ENCODE measurements at places on chromosomes 16 and 17. TPM values are rescaled to one million over a fixed set of nuclear protein-coding genes. Genes with fewer than 3 reads are reported as not detected.

DNA sequence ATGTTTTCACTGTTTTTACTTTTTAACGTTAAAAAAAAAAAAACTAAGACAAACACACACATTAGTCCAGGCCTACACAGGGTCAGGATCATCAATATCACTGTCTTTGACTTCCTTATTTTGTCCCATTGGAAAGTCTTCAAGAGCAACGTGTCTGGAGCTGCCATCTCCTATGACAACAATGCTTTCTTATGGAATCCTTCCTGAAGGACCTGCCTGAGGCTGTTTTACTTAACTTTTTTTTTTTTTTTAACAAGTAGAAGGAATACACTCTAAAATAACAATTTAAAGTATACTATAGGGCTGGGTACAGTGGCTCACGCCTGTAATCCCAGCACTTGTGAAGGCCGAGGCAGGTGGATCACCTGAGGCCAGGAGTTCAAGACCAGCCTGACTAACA, 71.8 kb upstream of the BCAR1 start:
- no peaks in the 10 kb centered on the region for H3K27me3 ChIP-seq
- H3K4me3 ChIP-seq, result no peak overlapping the region
- no peak for DNase-seq
- H3K27ac ChIP-seq, result no peak overlapping the region
- no peaks in the 10 kb centered on the region for H3K36me3 ChIP-seq

- H3K4me1 ChIP-seq, result no peaks in the 10 kb centered on the region
- H3K27ac ChIP-seq, result no peak overlapping the region
- DNase-seq, result no peak
- H3K4me3 ChIP-seq, result no peak overlapping the region
- no peaks in the 10 kb centered on the region for H3K27me3 ChIP-seq
These were observed 162.0 kb downstream of the SDK2 start for GRCh38 chr17:73482251-73482716.

- H3K4me3 ChIP-seq, result no peak overlapping the region
- DNase-seq, result no peak
- H3K27me3 ChIP-seq, result no peaks in the 10 kb centered on the region
- no peak overlapping the region for H3K27ac ChIP-seq
- no peaks in the 10 kb centered on the region for H3K4me1 ChIP-seq
- H3K36me3 ChIP-seq, result peaks cover 62% of the 10 kb centered on the region
These were observed 15.2 kb upstream of the CLEC18C start for GRCh38 chr16:70158261-70158939.

DNA sequence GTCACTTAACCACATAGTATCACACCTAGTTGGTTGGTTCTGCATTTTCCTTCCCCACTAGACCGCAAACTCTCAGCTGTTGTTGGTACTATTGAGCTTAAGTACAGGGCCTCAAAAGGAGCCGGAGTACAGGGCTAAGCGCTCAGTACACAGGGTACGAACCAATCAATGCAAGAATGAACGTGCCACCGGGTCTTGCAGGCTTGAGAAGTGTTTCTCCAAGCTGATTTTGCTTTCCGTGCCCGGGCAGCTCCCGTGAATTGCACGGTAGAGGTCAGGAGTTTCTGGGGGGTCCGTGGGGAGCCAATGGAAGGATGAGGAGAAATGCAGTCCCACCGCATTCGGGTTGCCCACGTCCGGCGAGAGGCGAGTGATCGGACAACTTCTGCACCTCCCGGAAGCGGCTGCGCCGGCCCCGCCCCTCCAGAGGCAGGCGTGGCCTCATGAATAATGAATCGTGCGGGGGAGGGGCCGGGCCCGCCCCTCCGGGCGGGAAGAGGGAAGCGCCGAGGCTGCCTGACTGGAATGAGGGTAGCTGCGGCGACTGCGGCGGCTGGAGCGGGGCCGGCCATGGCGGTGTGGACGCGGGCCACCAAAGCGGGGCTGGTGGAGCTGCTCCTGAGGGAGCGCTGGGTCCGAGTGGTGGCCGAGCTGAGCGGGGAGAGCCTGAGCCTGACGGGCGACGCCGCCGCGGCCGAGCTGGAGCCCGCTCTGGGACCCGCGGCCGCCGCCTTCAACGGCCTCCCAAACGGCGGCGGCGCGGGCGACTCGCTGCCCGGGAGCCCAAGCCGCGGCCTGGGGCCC, at the start of gene SNTB2:
SNTB2 (plus strand) TSS at position 523 of the 804 bp plus-strand sequence; CDS start at position 526, 3 bp downstream.
- peak; percentile 94 for DNase-seq
- H3K27ac ChIP-seq, result peak within 1 kb of the TSS; percentile 83
- H3K36me3 ChIP-seq, result no peaks in the 10 kb centered on the region
- peak within 1 kb of the TSS; percentile 79 for H3K4me3 ChIP-seq
- peaks cover 28% of the 10 kb centered on the region for H3K4me1 ChIP-seq
- H3K27me3 ChIP-seq, result no peaks in the 10 kb centered on the region

GRCh38 chr17:17001076-17001777, 29.3 kb upstream of the TNFRSF13B start:
- no peak overlapping the region for H3K27ac ChIP-seq
- no peak overlapping the region for H3K4me3 ChIP-seq
- H3K36me3 ChIP-seq, result no peaks in the 10 kb centered on the region
- H3K4me1 ChIP-seq, result peaks cover 6% of the 10 kb centered on the region
- no peak for DNase-seq

Gene SEZ6
- total RNA-seq, result 2.6 TPM

Gene C17orf50
- total RNA-seq, result not detected

Gene SBK1
- 22.2 TPM for total RNA-seq

Gene ADAD2
- not detected for total RNA-seq

All from A673 (cell line).